ENCODE measurements at places on chromosomes 2 and 18.

DNA sequence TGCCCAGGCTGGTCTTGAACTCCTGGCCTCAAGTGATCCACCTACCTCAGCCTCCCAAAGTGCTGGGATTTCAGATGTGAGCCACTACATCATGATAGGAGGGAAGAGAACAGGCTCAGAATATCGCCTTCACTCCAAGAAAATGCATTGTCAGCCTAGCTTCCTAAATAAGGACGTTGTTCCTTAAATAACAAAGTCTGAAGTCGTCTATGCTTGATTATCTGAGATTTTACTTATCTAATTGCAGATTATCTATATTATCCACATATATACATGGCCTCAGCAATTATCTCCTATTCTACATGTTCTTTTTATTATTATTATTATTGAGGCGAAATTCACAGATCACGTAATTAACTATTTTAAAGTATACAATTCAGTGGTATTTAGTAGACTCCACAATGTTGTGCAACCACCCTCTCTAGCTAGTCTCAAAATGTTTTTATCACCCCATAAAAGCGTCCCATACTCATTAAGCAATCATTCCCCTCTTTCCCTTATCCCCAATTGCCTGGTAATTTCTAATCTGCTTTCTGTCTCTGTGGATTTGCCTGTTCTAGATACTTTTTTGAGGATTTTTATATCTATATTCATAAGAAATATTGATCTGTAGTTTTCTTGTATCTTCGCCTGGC is 95.1 kb upstream of the RFX8 start:
- DNase-seq = no peak

DNA sequence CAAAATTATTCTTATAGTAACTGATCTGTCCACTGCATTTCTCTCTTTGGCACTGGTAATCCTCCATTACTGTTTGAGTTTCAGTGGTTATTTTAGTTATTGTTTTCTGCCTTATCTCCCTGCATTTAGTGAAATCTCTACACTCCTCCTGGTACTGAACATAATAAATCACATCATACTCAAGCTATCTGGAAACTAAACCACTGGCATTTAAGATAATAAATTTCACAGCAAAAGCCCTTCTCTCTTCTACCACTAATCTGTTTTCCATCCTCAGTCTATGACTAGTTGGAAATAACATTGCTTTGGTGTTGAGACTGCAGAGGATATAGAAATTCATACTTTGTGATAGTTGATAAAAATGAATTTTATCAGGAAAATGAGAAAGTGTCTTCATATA is 399.3 kb upstream of the FSHR start:
- DNase-seq = no peak

DNA sequence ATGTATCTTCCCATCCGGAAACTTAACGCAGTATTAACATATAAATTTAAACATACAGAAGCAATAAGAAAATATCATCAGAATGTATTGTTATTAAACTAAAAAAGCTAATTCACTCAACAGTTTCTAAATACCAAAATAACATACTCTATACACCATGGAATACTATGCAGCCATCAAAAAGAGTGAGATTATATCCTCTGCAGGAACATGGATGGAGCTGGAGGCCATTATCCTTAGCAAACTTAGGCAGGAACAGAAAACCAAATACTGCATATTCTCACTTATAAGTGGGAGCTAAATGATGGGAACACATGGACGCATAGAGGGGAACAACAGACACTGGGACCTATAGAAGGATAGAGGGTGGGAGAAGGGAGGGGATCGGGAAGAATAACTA is 127.1 kb downstream of the CD226 start:
- no peak for DNase-seq

- no peak for DNase-seq
Observed at GRCh38 chr18:50850307-50851065, 28.4 kb upstream of the ME2 start.

DNA sequence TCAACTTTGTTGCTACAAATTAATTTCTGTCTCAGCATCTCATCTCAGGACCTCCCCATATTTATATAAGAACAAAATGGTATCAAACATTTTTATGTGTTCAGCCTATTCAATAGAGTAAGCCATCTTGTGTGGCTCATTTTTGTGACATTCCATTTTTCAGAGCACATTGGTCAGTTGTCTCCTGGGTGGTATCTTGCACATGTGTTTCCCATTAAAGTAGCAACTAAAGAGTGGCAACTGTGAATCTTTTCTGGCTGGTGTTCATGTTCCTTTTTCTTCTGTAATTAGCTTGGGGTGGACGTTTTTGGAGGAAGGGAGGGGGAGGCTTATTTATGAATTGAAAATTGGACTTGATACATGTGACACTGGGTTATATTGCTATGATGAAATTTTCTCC is 45.4 kb upstream of the EFEMP1 start:
- DNase-seq = no peak

DNA sequence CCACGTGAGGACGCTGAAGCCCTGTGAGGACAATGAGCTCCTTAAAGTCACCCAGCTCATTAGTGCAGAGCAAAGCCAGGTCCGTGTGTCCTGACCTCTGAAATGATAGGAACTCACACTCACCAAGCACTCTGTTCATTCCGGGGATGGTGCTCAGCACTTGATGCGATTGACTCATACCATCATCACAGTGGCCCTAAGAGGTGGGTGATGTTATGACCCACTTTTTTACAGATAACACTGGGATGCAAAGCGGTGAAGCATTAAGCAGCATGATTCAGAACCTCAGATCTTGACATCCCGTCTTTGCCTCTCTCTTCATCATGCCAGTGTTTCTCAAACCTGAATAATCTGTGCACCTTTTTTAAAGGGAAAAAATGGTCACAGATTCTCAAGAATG is 234.8 kb downstream of the ALPK2 start:
- no peak for DNase-seq

- no peak for DNase-seq
Observed at GRCh38 chr18:63205791-63206252, 113.7 kb downstream of the BCL2 start.

- DNase-seq = no peak
Observed at GRCh38 chr2:71697106-71698004, 244.0 kb downstream of the DYSF start.

DNA sequence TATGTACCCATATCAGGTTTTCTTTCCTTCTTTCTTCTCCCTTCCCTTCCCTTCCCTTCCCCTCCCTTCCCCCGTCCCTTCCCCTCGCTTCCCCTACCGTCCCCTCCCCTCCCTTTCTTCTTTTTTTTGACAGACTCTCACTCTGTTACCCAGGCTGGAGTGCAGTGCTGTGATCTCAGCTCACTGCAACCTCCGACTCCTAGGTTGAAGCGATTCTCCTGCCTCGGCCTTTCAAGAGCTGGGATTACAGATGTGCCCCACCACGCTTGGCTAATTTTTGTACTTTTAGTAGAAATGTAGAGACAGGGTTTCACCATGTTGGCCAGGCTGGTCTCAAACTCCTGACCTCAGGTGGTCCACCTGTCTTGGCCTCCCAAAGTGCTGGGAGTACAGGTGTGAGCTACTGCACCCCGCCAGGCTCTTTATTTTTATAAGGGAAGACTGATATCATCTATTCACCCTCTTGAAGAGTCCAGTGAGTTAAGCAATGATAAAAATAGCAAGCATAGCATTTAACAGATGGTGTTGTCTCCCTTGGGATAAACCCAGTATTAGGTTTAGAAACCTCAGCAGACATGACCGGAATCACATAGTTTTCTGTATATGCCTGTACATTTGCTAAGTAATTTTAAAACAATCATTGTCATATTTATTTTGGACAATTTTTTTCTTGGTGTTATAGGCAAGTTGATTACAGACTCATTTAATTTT is 888.4 kb downstream of the TRIB2 start:
- DNase-seq = no peak

DNA sequence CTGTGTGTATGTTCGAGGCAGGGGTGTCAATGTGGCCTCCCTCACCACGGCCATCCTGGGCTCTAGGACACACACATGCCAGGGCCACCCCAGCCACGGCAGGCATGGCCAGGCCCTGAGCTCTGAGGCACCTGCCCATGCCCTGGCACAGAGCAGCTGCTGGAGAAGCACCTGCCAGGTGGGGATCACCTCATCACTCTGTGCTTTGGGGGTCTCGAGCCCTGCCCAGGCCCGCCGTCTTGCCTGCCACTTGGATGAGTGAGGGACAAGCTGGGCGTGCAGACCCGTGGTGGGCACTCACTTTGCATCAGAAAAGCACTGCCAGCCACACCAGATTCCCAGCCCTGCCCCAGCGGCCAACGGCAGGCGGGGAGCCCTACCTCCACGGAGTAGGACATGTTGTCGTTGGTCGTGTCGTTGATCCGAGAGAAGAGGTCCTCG is 33.1 kb downstream of the KIF1A start:
- DNase-seq = no peak

- DNase-seq = no peak
Observed at GRCh38 chr18:31497836-31498573, at the start of gene DSG2. Gene DSG2, plus strand, starts transcription at chr18:31498177. Its CDS starts 75 bp downstream, at chr18:31498252.

DNA sequence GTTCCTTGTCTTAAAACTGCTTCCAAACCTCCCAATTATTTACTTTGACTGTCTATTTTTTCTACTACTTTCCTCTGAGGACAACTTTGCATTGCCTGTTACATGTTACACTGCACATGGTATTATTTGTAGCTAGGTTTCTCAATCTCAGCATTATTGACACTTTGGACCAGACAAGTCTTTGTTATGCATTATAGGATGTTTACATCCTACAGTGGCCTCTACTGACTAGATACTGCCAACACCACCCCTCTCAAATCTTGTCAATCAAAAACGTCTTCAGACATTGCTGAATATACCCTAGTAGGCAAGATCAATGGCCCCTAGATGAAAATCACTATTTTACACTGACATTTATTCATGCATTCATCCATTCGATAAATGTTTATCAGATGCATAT is 129.6 kb upstream of the DNAJC10 start:
- no peak for DNase-seq
